ENCODE measurements at places on chromosomes 12 and 14.

GRCh38 chr14:68668531-68668930 is 124.3 kb downstream of the ZFP36L1 start:
- no peak for DNase-seq

- no peak for DNase-seq
Observed at GRCh38 chr14:94291159-94291905, 1.7 kb downstream of the SERPINA10 start.

DNA sequence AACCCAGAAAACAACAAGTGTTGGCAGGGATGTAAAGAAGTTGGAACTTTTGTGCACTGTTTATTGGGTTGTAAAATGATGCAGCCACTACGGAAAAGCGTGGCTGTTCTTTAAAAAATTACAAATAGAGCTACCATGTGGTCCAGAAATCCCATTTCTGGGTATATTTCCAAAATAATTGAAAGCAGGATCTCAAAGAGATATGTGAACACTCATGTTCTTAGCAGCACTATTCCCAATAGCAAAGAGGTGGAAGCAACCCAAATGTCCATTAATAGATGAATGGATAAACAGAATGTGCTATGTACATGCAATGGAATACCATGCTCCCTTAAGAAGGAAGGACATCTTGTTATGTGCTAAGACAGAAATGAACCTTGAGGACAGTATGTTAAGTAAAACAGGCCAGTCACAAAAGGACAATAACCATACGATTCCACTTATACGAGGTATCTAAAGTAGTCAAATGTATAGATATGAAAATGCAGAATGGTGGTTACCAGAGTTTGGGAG is 249.5 kb downstream of the PHLDA1 start:
- no peak for DNase-seq

DNA sequence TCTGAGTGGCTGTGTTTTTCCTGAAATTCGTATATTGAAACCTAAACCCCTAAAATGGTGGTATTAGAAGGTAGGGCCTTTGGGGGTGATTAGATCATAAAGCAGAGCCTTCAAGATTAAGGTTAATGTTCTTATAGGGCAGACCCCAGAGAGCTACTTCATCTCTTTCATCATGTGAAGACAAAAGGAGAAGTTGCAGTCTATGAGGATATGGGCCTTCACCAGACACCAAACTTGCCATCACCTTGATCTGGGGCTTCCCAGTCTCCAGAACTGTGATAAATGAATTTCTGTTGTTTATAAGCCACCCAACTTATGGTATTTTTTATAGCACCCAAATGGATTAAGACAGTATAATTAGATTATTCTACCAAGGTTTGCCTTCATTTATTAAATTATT is 275.0 kb upstream of the ATP2B1 start:
- DNase-seq, result no peak

DNA sequence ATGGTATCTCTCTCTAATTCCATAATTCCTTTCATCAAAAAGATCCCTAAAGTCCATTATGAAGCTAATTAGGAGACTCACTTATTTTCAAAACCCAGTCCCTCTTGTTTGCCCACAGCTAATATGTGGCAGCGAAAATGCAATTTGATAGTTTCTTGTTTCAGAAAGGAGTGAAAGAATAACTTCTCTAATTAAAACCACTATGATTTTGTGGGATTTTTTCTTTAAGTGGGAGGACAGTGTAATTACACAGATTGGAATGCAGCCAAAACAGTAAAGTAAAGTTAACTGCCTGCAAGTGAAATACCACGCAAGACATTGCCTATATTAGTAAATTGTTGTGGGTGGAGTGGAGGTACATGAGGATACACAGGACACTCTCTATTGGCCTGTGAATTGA is 50.0 kb downstream of the PTPRO start:
- DNase-seq, result no peak

- no peak for DNase-seq
Observed at GRCh38 chr14:91135039-91135438, 21.2 kb downstream of the DGLUCY start.

- no peak for DNase-seq
Observed at GRCh38 chr14:37544407-37544806, 50.6 kb downstream of the FOXA1 start.

DNA sequence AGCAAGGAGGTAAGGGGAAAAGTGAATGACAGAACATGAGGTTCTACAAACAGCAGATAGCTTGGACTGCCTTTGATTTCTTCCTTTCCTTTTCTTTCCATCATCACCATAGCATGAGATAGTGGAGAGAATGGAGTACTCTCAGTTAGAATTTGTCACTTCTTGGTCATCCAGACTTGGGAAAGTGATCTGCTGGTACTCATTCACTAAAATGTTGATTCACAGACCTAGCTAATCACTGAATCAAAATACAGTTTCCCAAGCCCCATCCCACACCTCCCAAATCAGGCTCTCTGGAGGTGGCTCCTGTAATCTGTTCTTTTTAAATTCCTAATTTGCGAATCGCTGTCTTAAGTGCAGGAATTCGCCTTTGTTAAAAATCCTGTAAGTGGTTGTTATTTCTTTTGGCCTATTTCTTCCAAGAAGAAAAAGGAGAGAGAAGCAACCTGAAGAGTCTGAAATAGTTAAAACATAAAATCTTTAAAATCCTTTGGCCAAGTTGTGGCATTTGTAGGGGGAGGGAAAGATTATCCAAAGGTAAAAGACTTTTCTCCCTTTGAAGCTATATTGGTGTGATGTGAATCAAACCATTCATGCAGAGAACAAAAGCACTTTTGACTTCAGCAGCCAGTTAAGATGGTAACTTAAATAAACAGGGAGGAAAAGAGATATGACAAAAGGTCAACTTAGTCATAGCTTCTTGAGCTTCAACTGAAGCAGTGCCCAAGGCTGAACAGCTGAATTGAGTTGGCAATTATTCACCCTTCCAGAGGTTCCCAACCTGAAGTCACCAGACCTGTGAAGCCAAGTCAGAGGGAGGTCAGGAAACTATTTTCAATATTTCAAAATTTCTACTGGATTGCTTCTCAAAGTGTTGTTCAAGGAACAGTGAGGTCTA is 255.1 kb upstream of the KRR1 start:
- DNase-seq, result no peak

- DNase-seq, result no peak
Observed at GRCh38 chr14:71194251-71194650, 287.0 kb downstream of the PCNX1 start.

DNA sequence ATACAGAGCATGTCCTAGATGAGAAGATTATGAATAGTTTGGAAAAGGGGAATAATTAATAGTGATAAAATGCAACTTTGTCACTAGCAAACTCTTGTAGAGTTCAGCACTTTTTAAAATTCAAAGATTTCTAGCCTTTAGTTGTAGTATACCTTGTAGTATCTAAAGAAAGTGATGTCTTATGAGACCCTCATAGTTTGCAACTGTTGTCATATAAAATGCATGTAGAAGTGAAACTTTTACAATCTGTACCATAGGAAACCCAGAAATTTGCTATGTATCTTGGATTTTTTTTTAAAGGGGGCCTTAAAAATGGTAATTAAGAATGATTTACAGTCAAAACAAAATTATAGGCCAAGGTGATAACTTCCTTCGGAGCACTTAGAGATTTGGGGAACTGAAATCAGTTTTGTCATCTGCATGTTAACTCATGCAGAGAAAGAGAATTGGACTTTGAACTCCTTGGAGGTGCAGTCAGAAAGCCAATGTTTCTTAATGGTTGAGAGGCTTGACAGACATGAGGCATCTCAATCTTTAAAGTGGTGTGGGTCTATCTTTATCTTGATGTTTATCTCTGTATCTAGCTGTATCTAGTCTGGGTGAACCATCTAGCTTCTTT is 1.3 kb downstream of the LRRK2 start:
- DNase-seq, result no peak

DNA sequence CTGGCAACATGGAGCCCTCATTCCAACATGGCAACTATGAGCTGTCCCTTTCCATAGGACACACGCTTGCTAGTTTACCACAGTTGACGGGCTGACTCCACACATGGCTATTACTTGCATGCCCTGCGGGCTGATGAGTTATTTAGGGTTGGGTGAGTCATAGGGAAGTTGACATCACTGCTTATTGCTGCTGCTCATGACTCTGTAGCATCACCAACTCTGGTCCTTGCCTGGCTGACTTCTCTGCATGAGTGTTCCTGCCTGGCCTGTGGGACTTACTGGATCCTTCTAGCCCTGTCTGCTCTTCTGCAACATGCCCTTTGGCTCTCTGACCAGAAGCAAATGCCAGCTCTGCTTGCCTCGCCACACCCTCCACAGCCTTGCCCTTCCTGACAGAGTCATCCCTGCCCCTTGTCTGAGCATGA is 199.5 kb downstream of the ANO6 start:
- DNase-seq, result no peak

DNA sequence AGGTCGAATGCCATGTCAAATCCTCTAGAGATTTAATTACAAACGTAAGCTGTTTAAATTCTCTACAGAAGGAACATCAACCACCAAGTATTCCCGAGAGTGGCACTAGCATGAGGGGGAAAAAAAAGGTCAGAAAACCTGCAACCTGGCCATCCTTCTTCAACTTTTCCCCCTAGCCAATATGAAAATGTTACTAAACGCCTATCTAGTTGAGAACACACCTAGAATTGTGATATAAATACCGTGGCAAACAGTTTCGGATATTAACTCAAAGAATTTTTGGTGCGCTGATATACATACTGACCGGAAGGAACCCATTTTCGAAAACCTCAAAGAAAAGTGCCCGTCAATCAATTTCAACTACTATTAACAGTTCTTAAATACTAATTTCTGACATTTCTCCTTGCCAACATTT is 1.8 kb downstream of the HNRNPC start:
- no peak for DNase-seq

DNA sequence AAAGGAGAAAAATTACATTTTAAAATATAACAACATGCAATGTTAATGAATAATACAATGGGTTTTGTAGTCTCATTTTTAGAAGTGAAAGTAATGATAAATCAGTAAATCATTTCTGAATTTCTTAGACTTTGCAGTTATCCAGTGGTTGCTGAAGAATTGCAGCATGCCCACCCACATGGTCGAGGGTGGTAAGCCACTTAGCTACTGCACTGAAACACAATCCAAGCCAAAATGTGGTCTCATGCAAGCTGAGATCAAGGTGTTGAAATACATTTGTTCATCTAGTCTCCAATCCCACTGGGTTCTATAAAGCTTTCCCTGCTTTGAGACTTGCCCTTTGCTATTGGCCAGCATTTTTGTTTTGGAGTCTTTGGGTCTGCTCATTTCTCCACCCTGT is 247.9 kb downstream of the NELL2 start:
- no peak for DNase-seq

GRCh38 chr14:101986953-101987352 is 22.6 kb downstream of the DYNC1H1 start:
- DNase-seq, result no peak

- DNase-seq, result no peak
Observed at GRCh38 chr12:117547209-117547608, 185.8 kb upstream of the NOS1 start.

GRCh38 chr12:77613411-77613810 is 217.3 kb upstream of the NAV3 start:
- DNase-seq, result no peak

- DNase-seq, result no peak
Observed at GRCh38 chr14:85131226-85131922, 398.6 kb upstream of the FLRT2 start.

DNA sequence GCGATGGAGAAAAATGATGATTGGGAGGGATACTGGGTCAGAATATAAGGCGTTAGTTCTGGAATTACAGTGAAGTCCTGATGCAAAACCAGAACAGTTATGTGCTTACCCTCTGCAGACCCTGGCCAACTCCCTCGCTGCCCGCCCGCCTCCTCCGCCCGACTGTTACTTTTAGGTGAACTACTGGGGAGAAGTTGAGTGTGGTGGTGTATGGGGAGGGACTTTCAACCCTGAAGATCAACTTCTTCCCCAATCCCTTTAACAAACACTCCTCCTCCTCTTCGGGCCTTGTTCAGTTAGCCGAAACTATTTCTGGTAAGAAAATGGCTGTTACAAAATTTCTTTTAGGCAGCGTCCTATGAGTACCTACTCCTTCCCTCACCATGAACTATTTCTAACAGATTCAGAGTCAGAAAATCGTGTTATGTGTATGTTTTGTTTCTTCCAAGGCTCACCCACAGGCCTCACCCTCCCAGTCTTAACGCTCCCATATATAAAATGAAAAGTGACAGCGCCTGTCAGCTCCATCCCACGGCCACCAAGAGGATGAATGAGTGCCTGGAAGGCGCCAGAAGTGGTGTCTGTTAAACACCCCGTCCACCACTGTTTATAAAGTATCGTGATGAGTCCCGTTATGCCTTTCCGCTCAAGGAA is 1.3 kb downstream of the FBXO33 start:
- DNase-seq, result no peak

DNA sequence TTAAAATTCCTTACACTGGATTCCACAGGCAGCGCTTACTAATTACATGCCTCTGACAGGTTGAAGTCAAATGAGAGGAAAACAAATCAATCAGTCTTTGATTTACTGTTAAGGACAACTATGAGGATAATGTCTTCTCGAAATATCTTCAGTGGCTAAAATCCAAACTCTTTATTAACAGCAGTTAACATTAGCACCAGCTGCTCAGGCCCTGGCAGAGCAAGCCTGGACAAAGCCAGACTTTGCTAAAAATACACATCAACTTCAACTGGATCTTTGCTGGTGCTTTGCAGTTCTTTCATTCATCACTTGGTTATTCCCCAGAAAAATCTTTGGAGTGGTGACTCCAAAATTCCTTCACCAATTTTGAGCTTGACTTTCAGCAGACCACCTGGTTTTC is 98.7 kb downstream of the HECTD4 start:
- DNase-seq, result no peak

DNA sequence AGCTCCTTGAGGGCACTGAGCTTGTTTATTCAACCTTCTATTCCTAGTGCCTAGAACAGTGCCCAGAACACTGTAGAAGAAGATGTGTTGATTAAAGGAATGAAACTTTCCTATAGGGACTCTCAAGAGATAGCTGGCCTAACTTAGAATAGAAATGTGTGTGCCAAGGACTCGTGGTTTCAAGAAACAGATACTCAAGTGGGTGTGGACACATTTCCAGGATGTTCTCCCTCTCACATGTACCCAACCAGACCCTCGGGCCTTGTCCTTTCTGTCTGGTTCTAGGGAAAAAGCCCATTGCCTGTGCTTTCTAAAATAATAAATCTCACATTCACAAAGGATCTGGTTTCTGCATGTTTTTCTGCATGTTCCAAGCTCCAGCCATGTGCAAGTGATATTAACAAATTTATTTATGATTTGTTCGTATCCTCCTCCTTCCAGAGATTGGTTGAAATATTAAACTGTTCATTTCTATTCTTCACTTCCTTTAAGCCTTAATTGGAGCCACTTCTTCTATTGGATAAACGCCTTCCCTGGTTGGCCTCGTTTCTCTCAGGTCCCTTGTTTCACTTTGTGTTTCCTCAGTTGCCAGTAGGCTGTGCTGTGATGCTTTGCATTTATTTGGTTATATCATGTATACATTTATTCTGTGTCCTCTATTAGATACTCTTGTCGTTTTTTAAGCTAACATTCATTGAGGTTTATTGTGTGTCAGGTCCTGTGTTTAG is 89.8 kb downstream of the CRADD start:
- DNase-seq, result no peak

DNA sequence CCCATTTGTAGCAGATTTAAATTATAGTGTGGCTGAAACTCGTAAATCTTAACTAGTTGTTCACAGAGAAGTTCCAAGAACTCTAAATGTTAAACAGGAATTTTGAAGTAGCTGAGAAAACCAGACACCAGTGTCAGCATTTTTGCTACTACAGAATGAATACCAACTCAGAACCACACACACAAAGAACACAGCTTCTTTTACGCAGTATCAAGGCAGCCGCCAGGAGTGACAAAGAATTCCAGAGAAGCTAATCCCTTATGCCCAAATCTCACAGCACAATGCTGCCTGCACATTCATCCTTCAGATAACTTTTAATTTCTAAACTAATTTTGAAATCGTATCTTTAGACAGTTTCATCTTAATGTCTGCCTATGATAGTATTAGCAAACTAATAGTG is 37.4 kb downstream of the SLC6A15 start:
- no peak for DNase-seq
